Activated T-cell treated with anti-CD3 and anti-CD28 coated beads for 1 hour (primary cell): ENCODE measurements at places on chromosomes 5 and 9.

GRCh38 chr9:21936161-21936560, 58.0 kb downstream of the CDKN2A start:
- DNase-seq = no peak

DNA sequence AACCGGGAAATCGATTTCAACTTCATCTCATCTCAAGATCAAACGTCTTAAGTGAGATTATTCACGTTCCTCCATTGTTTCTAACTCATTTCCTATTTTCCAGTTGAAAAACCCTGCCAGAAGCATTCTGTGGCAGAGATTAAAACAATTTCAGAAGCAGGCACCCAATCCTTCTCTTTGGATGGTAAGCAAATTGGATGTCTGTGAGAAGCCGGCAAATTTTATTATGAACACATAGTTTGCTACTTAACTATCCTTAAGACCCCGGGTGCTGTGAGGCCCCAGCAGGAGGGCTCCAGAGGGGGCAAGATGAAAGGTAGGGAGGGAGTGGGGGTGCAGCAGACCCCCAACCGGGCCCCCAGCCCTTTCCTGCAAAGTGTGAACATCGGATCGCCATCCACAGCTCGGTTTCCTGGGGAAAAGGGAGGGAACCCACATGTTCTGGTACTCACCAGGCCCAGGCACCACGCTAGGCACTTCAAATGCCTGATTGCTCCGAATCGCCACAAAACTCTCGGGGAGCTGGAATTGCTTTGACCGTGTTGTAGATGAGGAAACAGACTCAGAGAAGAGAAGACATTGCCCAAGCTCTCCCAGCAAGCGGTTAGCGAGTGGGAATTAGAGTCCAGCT, 167.1 kb upstream of the MVB12B start:
- no peak for DNase-seq

DNA sequence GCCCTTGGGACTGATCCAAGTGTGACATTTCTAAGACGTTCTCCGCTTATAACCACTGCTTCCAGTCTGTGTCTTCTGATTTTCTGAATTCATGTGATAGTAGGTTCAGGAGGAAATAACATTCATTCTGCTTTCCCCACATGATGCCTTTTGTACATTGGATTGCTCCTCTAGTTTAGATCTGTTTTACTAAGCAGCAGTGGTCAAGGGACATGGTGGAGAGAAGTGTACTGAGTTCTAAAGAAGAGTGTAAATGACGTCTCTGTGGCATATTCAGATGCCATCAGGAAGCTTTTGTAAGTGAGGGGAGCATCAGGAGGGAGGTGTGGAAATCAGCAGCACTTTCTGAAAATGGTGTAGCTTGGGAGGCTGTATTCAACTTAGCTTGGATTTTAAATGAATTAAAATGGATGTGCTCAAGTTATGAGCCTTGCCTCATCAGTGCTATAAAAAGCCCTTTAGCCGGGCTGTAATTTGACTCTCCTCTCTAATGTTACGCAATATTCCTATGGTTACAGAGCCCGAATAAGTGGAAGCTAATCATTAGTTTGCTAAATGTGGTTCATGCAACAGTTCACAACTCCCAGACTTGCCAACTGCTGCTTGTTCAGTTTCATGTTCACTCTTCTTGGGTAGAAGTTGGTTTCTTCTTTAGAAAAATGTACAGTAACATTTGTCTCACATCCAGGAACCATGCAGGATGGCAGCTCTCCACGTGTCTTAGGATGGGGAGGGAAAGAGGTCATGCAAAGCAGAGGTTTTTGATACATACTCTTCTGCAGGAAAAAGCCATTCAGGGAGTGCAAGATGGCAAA, 281.3 kb downstream of the ARHGAP26 start:
- DNase-seq = no peak

DNA sequence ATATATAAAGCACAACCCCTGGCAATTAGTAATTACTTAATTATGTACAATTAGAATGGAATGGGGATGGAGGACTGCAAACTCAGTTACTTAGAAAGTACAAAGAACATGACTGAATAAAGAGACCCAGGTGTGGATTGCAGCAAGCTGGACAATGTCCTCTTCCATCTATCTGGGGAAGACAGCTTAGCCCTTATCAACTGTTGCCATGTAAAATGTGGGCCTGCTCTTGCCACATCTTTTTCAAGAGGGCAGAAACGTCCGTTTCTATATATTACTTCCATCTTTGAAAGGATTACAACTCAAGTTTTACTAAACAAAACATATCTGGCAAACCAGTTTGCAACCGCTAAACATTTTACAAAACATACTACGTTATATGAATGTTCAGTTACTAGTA, 26.2 kb downstream of the GOLPH3 start:
- no peak for DNase-seq

GRCh38 chr9:109593612-109594011, 95.5 kb upstream of the PTPN3 start:
- no peak for DNase-seq

GRCh38 chr5:1431896-1432295, 13.3 kb downstream of the SLC6A3 start:
- DNase-seq = no peak

GRCh38 chr5:94072116-94072515, 330.7 kb upstream of the POU5F2 start:
- DNase-seq = no peak

- DNase-seq = no peak
Measured at GRCh38 chr5:14435481-14435880, 146.1 kb upstream of the OTULINL start.

- no peak for DNase-seq
Measured at GRCh38 chr9:120692901-120693699, 21.2 kb downstream of the MEGF9 start.

DNA sequence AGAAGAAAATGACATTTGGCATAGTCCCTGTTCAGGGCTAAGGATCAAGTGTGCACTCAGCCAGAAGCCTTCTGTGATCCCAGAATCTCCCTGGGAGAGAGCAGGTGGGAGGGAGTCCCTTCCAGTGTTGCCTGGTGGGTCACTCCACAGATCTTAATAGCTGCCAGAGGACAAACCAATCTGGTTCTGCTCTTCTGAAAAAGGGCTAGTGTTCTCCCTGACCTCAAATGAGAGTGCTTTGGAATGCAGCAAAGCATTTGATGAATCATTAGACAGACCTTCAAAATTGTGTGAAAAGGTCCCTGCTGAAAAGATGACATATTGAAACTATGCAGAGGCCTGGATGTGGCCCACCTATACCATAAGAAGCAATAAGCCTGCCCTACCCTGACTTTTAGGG, 339.7 kb downstream of the TMEM232 start:
- no peak for DNase-seq

DNA sequence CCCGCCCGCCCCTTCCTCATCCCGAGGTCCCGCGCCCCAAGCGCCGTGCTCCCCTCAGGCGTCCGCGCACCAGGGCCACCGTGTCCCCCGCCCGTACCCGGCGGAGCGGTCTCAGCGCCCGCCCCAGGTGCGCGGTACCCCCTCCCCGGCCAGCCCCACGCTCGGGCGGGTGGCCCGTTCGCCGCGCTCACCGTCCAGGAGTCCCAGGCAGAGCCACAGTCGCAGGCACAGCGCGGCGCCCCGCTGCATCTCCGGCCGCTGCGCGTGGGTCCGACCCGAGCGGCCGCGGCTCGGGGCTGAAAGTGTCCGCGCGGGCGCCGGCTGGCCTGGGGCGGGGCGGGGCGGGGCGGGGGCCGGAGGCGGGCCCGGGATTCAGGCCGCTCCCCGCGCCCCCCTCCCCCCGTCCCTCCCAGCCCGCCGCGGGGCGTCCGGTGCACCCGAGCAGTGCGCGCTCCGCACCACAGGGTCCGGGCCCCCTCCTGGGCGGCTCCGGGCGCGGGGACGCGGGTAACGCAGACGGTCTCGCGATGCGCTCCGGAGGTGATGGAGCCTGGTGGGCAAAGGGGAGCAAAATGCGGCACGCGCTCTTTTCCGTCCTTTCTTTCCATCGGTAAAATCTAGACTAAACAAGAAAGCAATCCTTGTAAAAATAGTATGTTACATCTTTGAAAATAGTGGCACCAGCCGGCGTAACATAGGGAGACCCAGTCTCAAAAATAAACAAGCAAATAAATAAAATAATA, at the start of gene FLT4:
TSS of gene FLT4 (minus strand) at position 304 of the 743 bp plus-strand sequence. CDS start at position 249, 55 bp downstream.
- no peak for DNase-seq

DNA sequence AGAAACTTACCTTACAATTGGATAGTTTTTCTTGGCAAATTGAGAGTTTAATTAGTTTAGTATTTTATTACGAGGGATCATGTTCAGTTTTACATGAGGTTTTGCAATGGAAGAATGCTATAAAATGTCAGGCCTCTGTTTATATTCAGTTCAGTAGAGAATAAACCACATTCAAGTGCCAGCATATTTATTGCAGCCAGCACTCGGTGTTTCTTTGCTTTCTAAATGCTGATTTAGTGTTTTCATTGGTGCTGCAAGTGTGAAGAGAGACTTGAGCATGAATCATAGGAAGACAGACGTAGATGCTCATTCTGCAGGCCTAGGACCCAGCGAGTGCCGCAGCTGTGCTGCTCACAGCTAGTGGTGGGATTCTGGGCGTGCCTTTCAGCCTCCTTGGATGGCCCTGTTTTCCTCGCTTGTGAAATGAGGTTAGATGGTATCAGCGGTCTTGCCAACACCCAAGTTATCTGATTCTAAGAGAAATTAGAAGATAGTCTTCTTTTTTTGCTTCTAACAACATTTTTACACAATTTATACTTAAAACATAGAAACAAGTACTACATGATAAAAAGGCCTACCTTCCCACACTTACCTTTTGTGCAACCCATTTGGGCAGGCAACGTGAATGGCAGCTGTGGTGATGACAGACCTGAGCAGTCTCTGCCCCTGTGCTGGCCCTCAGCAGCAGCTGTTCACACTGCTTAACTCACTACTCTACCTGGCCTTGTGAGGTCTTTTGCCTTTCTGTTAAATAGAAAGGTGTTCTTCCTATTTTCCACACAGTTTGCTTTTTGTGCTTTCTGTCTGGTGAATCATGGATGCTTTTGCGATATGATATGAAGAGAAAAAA, 26.8 kb upstream of the TNFAIP8 start:
- DNase-seq = peak; percentile 38

DNA sequence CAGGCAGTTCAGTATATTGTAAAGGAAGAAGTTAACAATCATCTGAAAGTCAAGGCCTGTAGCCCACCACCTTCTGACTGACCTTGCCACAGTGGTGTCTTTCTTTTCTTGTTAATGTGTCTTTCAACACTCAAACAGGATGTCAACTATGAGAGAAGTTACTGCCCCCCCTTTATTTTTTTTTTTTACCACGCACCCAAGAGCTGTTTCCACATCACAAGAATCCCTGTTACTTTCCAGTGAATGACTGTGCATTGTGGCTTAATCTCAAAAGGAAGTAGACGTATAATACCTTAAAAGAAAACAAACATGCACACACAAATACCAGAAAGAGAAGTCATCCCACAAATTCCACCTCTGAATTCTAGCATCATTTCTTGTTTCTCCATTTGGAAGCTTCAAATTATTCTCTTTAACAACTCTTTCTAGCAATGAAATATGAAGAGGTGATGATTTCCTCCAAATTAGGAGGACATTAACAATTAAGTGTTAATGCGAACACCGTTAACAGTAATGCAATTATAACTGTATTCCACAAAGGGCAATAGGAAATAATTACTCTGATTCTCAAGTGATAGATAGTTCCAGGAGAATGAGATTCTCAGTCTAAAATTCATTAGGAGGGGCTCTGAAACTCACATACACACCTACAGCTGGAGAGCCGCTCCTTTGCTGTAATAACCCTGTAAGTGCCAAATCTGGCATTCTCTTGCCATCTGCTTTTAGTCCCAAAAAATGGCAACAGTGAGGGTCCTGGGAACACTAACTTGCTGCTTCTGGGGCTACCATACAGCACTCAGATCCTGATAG, 201.0 kb downstream of the EFNA5 start:
- no peak for DNase-seq

DNA sequence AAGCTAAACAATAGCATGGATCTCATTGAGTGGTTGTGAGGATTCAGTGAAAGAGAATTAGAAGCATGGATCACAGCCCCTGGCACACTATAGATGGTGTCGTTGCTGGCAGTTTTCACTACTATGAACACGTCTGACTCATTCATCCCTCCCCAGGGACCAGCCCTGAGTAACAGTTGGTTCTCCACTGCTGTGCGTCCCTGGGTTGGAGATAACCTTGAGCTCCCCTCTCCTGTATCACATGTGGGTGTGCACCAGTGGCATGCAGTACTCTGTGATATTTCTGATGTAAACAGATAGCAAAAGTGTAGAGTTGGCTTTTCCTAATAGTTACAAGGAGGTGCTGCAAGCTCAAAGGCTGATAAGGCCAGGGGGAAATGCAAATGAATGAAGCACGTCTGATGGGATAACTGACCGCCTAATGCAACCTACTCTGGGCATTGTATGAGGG, 8.8 kb upstream of the LCP2 start:
- DNase-seq = no peak

- peak; percentile 49 for DNase-seq
Measured at GRCh38 chr9:21031091-21031807, at the start of gene HACD4. Gene HACD4, minus strand, starts transcription at chr9:21031640. Its CDS starts 50 bp downstream, at chr9:21031590.

DNA sequence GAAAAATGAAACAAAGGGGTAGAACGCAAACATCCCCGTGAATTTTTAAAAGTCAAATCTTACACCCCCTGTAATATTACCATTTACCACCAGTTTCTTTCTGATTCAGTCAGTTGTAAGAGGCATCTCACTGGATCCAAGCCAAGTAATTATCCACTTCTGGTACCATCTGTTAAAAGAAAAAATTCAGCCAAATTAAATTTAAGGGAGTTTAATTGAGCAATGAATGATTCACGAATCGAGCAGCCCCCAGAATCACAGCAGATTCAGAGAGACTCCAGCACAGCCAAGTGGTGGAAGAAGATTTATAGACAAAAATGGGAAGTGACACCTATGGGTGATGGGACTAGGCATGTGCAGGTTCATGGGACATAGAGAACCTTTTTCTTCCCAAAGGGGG, 29.9 kb upstream of the MTMR12 start:
- no peak for DNase-seq

DNA sequence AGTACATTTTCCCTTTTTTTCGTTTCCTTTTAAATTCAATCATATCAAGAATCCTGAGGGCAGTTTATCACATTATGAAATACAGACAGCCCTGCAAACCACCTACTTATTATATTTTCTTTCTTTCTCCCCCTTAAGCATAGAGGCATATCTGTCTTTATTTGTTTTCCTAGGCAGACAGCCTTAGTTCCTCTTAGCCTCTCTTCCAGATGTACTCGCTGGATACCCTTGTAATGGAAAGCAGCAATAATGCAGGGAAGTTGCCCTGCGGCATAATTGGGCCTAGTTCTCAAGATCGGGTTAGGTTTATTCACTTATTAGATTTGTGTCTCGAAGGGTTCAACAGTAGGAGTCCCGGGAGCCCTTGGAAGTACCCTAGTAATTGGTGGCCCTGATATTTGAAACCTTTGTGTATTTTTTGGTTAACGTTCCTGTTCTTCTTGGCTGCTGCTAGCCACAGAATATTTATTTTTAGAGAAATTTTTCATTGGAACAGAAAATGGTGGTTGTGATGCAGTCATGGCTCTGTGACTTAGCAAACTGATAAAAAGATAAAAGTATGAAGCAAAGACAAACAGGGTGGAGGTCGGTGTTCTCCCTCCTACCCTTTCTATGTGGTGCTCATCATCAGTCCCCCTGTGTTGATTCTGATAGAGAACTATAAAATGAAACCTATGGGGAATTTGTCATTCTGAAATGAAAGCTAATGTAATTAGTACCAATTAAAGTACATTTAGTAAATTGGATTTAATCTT, 6.4 kb downstream of the TLE4 start:
- no peak for DNase-seq
